Effector memory CD8-positive, alpha-beta T cell (primary cell): ENCODE measurements at places on chromosomes 2 and 18.

DNA sequence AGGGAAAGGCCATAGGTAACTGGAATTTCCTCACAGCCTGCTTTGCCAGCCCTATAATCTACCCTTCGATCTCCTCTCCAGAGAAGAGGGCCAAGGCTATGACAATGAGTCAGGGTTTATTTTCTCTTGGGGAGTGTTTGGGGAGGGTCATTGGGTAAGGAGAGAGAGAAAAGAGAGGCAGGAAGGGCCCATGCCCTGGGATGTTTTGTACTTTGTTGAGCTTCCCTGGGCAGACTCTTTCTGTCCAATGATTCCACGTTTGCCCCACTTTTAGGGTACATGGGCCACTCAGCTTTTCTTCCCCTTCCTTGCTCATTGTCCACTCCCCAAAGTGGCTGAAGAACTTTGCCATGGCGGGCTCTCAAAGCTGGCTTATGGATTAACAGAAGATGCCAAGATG is 224.2 kb downstream of the ALK start:
- no peak for DNase-seq

GRCh38 chr2:180657054-180657453 is 323.4 kb upstream of the UBE2E3 start:
- no peak for DNase-seq

- DNase-seq = no peak
Observed at GRCh38 chr2:18993756-18994338, 364.6 kb downstream of the OSR1 start.

- DNase-seq = no peak
Observed at GRCh38 chr2:188676010-188676400, 298.2 kb upstream of the COL3A1 start.

DNA sequence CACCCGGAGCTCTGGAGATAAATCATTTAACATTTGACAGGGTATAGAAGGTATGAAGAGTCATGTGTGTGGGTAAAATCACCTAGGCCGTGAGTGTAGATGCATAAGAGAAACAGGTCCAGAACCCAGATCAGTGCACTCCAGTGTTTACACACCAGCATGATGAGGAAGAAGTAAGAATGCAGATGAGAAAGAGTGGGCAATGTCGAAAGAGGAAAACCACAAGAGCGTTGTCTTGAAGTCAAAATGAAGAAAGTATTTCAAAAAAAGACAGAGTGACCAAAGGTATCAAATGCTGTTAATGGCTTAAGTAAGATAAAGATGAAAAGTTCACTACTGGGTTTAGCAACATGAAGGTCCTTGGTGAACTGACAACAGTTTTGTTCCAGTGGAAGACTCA is 32.0 kb upstream of the PLB1 start:
- no peak for DNase-seq

GRCh38 chr2:120783969-120784372 is 48.3 kb downstream of the GLI2 start:
- DNase-seq = no peak

DNA sequence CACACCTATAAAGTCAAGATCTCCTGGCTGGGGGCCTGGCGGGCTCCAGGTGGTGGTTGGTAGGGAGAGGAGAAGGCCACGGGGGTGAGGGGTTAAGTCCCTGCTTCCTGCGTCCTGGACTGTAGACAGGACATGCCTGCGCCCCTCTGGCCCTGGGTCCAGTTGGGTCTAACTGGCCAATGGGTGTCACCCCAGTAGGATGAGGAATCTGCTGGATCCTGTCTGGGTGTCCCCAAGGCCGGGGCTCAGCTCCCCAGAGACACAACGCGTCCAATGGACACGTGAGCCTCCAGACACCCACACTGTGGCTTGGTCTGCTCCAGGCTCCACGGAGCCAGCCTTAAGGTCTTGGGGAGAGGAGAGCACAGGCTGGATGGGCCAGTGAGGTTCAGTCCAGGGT is 19.6 kb downstream of the AQP12A start:
- DNase-seq = no peak

DNA sequence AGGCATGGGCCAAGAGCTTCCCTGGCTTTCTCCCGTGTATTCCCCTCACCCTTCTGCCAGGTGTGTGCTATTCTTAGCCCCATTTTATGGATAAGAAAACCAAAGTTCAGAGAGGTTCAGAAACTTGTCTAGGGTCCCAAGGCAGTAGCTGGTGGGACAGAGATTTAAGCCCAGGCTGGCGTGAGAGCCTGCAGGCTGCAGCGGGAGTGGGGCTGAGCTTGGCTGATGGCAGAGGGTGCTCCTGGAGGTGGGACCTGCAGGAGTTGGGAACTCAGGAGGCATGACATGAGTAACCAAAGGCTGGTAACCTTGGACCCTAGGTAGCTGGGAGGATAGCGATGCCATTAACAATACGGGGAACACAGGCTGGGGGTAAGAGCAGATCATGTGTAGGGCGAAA is 87.3 kb upstream of the B3GNT7 start:
- DNase-seq = no peak

DNA sequence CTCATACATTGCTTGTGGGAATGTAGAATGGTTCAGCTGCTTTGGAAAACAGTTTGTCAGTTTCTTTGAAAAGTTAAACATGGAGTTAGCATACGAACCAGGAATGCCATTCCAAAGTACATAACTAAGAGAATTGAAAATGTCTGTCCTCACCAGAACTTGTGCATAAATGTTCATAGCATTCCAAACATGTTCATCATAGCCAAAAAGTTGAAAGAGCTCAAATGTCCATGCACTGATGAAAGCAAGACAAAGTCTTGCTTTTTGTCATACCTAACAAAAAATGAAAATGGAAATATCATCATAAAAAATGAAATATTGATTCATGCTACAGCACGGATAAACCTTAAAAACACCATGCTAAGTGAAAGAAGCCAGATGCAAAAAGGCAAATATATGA is 408.8 kb upstream of the UBE2E3 start:
- DNase-seq = no peak

GRCh38 chr2:226742347-226742746 is 57.3 kb downstream of the IRS1 start:
- DNase-seq = no peak

GRCh38 chr2:222052934-222053367 is 245.8 kb downstream of the PAX3 start:
- no peak for DNase-seq

DNA sequence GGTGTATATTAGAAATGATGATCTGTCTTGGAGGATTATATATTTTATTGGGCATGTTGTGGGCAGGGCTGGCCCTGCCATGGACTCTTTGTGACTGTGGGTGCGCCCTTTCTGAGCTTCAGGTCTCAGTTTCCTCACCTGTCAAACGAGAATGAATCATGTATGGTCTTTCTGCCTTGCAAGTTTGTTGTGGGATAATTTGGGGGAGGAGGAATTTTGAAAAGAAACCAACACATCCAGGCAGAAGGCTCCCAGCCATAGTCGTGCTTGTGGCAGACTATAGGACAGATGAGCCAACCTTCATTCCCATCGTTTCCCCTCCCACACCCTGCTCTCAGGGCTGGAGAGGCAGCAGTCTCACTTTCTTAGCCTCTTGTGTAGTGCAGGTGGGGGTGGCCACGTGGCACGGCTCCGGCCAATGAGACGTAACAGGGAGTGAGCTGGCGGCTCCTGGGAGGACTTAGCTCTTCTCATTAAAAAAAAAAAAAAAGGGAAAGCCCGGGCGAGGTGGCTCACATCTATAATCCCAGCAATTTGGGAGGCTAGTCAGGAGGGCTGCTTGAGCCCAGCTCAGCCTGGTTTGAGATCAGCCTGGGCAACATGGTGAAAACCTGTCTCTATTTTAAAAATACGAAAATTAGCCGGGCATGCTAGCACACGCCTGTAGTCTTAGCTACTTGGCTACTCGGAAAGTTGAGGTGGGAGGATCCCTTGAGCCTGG is 63.1 kb downstream of the RHOB start:
- no peak for DNase-seq

DNA sequence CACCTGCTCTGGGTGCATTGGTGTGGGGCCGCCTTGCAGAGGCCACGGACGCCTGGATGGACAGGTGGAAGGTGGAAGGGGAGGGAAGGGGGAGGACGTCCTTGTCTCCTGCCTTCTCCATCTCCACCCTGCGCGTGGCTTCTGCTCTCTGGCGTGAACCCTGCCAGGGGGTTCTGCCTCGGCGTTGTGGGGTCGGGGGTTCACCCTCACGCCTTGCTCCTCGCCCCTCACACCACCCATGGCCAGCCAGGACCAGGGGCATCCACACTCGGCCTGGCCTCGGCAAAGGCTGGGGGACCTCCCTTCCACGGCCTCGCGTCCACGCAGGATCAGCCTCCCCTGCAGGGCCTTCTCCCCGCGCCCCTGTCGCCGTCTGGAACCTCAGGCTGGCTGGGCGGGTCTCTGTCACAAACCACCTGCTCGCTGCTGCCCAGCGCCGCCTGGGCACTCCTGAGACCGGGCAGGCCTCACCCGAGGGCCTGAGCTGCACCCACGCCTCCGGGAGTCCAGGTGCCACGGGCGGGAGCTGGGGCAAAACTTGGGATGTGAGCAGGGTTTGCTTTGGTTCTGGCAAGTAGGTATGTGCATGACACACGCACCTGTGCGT is 655.9 kb downstream of the GALR1 start:
- DNase-seq = no peak

- DNase-seq = no peak
Observed at GRCh38 chr2:207934720-207935119, 90.6 kb downstream of the PLEKHM3 start.

- no peak for DNase-seq
Observed at GRCh38 chr2:233258211-233258610, 6.7 kb downstream of the ATG16L1 start.

GRCh38 chr2:136207030-136207623 is 89.2 kb upstream of the CXCR4 start:
- DNase-seq = no peak

DNA sequence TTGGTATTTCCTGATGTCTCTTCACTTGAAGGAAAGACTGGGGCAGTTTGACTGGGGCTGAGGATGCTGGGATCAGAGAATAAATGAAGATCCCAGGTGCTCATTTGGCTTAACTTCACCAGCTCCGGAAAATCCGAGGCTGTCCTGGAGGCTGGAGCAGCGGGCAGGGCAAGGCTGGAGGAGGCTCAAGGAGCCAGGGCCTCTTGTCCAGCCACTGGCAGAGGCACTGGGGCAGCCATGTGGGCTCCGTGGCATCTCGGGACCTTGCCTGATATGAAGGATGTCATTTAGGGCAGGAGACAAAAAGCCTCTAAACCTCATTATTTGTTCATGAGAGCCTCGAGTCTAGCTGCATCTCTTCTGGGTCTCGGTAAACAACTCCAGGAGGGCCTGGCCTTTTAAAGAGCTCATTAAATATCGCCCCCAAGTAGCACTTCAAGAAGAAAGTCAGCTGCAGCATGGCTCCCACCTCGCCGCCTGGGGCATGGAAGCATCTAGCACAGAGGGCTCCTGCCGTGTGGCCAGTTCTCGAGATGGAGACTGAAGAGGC is 13.5 kb upstream of the GPR55 start:
- no peak for DNase-seq

GRCh38 chr2:18674309-18674708 is 84.9 kb upstream of the NT5C1B start:
- no peak for DNase-seq

GRCh38 chr2:178359192-178359912 is 91.6 kb downstream of the PRKRA start:
- no peak for DNase-seq

GRCh38 chr2:106531676-106532214 is 44.6 kb downstream of the CD8B2 start:
- no peak for DNase-seq

GRCh38 chr2:136133586-136133985 is 15.6 kb upstream of the CXCR4 start:
- no peak for DNase-seq

DNA sequence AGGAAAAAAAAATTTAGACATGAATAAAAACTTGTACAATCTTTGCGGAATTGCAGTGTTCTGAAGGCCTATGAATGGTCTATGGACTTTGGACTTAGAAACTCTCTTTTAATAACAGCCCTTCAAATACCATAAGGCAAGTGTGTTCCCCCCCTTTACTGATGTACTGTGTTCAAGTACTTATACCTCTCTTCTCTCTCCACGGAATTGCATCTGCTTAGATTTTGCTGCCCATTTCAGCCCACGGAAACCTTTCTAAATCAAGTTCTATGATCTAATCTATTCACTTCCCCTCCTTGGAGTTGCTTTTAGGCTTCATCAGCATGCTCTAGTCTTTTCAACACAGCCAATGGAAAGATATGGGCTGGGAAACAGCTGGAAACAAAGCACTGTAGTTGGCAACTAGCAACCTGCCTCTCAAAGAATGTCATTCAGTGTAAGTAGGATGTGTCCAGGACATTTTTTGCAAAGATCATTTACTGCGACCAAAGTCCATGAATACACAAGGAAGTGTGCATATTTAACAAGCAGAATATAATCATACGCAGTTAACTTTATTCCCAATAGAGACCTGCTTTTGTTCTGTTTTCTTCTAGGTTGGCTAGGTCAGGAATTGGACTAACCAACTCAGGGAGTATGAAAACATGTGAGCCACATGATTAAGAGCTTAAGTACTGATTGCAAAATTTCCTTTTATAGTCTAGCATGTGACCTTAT is 58.0 kb downstream of the SLC40A1 start:
- no peak for DNase-seq

DNA sequence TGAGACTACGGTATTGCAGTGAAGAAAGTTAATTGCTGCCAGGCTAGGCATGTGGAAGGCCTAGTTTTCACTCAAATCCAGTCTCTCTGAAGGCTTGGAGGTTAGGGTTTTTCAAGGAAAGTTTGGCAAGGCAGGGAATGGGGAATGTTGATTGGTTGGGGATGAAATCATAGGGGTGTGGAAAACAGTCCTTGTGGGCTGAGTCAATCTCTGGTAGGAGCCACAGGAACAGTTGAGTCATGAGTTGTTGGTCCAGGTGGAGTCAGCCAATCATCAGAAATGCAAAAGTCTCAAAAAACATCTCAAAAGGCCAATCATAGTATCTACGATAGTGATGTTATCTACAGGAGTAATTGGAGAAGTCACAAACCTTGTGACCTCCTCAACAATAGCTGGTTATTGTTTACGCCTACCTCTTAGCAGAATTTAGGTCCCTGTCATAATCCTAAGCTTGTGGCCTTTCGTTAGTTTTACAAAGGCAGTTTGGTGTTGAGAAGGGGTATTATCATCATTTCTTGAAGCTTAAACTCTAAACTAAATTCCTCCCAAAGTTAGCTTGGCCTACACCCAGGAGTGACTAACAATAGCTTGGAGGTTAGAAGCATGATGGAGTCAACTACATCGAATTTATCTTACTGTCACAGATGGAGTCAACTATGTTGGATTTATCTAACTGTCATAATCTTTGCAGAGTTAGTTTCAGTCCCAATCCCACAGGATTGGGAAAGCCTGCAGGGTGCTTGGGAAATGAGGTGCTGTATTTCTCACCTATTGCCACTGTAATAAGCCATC is 33.7 kb upstream of the APCDD1 start:
- DNase-seq = no peak

- no peak for DNase-seq
Observed at GRCh38 chr2:196758474-196759377, 40.8 kb downstream of the GTF3C3 start.

DNA sequence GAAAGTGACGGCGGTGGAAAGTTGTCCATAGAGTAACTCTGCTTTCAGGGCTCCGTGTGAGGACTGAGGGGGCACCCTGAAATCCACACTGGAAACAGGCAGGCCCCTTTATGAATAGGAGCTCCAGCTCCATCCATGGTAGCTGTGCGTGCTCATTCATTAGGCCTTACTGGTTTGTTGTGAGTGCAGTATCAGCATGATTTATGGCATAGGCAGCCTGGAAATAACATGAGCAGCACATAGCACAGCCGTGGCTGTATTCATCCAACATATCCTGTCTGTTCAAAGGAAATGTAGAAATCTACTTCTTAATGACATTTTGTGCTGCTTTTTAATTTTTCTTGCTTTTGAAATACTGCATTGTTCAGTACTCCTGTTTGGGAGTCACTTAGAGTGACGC is 414.8 kb upstream of the RAB12 start:
- no peak for DNase-seq
